ENCODE measurements at places on chromosomes 4 and X. TPM values are rescaled to one million over a fixed set of nuclear protein-coding genes. Genes with fewer than 3 reads are reported as not detected.

DNA sequence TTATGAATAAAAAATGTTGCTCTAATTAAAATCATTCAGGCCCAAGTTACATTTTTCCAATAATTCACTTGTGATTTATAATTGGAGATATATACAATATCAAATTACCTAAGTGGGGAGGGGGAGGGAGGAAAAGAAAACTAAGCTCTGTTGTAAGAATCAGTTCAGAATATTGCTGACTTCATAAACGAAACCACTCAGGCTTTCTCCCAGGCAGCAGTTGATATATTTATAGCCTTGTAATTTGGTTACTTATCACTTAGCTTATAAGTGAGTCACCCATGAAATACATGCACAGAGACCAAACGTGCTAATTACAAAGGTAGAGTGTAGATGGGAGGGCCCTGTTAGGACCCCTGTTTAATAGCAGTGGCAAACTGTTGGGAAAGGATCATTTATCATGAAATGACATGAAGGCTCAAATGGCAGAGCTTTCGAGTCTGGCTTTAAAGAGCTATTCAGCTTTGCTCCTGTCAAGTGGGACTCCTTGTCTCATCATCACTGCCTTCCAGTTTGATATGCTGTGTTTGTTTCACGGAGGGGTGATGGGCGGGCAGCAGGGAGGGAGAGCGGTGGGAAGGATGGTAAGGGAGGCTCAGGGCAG is 105.6 kb upstream of the PGRMC2 start:
- no peak for DNase-seq

Gene L1CAM
- 0.30 TPM for total RNA-seq

DNA sequence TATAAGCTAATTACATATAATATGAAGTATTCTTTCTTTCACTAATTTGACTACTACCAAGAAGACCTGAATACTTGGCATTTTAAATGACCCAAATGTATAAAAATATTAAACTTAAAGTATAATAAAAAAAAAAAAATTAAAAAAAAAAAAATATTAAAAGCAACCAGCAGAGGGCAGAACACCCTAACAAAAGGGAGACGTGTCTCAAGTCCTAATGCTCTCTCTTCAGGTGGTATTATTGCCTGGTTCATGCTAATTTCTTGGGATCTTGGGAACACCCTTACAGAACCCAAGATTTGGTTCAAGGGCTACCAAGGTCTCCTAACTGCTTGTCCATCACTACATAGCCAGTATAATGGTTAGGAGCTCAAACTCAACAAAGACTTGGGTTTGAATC is 754.8 kb downstream of the RAB28 start:
- no peak for DNase-seq

Gene TLR1
- total RNA-seq, result 0.07 TPM

Gene PCDH7
- total RNA-seq, result not detected

DNA sequence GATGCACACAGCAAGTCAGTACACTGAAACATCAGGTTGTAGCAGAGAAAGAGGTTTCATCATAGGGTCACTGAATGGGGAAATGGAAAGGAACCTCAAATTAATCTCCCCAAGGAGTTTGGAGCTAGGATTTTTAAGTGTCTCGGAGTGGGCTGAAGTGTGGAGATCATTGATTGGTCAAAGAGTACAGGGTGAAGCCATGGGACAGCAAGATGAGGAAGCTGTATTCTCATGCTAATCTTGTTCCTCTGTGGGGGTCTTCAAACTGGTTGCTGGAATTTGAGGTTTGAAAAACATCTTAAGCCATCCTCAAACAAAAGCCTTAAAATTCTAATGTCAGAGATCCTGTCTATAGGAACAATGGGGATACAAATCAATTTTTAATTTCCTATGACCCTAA is 78.8 kb upstream of the TEX13A start:
- DNase-seq, result no peak

DNA sequence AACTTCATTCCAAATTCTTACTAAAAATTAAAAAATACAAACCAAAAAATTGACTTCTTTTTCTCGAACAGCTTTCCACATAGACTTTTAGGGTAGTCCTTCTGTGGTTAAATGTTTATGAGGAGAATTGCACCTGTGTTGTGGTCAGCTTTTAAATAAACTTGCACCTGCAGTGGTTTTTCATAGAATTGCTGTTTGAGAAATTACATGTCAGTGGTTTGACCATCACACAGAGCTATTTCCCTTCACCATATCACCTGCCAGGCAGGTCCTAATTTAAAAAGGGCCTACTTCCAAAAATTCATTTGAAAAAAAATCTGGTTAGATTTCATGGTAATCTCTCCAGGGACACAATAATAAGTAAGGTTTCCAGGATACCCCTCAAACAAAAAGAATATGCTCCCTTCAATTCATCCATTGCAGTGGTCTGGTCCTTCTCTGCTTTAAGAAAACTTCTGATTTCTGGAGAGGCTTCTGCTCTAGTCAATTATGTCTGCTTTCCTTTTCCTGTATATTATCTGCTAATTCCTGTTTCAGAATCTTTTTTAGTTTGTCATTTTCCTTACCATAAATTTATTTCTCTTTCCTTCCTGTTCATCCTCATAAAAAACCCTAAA is 9.8 kb upstream of the UTP3 start:
- DNase-seq, result no peak

DNA sequence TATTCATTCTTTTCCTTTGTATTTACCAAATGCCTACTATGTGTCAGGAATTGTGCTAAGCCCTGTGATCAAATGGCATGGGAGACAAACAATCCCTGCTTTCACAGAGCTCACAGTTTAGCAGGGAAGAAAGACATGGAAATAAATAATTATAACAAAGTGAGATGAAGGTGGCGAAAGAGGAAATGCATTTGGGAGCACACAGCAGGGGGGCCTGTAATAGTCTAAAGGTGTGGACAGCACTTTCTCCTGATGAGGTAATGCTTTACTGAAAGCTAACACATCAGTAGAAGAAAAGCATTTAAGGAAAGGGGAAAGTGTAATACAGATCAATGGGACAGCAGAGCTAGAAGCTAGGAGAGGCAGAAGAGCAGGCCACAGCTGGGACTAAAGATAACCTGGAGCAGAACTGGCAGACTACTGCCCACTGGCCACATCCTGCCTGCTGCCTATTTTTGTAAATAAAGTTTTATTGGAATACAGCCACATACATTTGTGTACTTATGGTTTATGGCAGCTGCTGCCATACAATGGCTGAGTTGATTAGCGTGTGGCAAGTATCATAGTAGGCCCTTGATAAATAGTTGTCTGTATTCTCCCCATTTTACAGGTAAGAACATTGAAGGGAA is 67.1 kb upstream of the TAPT1 start:
- no peak for DNase-seq

- DNase-seq, result no peak
Measured at GRCh38 chr4:76059750-76060149, 14.8 kb upstream of the ART3 start.

Gene UCHL1
- 296 TPM for total RNA-seq

DNA sequence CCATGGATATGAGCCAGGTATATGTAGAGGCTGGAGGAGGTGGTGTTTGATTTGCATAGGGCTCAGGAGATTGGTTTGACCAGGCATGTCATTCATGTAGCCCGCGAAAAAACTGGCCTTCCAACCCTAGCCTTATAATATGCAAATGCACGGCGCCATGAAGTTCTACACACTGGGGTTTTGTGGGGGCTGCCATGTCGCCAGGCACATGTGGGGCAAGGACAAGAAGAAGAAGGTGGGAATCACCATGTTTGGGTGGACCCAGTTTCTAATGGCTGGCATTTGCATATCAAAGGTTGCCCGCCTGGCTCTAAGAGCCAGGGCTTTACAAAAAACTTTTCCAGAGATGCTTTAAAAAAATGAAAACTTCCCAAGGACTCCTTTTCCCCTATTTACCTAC is 1251.0 kb downstream of the PCDH18 start:
- DNase-seq, result no peak

Gene GAGE12F
- total RNA-seq, result not detected

Gene ATP1B4
- total RNA-seq, result not detected

DNA sequence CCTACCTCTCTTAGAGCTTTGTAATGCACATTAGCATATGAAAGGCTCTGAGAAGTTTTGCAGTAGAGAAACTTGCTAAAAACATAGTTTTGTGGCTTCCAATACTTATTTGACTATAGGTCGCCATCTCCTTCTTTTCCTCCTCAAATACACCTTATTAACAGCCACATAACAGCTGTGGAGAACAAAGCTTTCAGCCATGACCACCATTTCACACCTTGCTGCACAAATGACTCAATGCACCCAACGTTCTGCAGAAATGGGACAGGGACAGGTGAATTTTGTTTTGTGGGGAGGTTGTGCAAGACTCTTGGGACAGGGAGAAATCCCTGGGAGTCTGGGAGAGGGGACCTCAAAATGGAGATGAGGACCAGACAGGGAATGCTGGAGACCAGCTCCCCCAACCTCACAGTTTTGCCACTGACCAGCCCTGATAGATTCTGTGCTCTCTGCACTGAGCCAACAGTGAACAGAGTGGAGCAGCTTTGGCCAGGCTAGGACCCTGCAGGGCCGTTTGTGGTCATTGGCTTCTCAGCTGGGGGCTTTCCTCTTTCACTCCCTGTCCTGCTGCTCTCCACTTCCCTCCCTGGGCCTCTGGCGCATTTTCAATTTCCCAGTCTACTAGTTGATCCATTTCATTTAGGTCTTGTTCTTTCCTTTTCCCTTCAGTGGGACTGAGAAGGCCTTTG is 16.6 kb downstream of the FRMPD3 start:
- no peak for DNase-seq

GRCh38 chr4:958696-959337 is 14.6 kb downstream of the DGKQ start:
- no peak for DNase-seq

- peak; percentile 83 for DNase-seq
Measured at GRCh38 chr4:37008199-37008598, 236.3 kb upstream of the NWD2 start.

DNA sequence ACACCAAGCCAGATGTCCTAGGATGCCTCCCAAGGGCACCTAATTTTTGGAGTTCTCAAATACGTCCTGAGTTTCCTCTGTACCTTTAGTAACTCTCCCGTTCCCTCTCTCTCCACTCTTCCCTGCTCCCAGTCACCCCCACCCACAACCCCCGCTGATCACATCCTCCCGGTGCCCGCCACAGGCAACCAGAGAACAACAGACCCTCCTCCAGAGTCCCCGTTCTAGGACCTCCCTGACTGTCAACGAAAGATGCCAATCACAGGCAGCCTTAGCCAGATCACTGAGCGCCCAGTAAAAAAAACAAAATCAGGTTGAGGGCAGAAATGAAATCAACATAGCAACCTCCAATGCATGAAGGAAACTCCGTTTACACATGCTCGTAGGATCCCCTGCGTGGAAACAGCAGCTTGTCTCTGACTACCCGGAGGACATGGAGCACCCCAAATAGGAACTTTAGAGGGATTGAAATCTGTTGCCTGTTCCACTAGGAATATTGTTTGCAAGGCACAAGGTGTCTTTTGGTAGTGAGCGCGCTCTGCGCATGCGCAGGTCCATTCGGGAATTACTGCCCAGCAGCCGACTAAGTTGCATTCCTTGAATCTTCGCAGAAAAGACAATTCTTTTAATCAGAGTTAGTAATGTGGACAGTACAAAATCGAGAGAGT is at the start of gene GABRB1:
TSS of gene GABRB1 (plus strand) at position 557 of the 668 bp plus-strand sequence.
- DNase-seq, result peak; percentile 14

Gene F9
- total RNA-seq, result not detected

GRCh38 chr4:31768756-31769155 is 1048.6 kb downstream of the PCDH7 start:
- DNase-seq, result no peak

DNA sequence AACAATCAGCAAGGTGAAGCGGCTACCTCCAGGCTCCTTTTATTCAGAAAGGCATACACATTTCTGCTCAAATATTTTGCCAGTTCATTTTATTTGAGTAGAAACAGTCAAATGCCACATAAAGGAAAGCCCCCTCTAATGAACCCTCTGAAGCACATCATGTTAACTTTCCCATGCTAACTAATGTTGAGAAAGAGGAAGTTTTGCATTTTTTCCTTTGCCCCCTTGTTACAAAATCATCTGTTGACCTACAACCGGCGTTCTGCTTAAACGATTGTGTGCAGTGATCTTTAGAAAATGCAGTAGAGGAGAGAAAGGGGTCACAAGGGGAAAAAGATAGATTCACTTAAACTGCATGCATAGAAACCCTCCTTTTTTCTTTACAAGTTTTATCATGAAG is 25.2 kb upstream of the ATXN3L start:
- no peak for DNase-seq

GRCh38 chrX:20718592-20719380 is 452.1 kb upstream of the RPS6KA3 start:
- no peak for DNase-seq

DNA sequence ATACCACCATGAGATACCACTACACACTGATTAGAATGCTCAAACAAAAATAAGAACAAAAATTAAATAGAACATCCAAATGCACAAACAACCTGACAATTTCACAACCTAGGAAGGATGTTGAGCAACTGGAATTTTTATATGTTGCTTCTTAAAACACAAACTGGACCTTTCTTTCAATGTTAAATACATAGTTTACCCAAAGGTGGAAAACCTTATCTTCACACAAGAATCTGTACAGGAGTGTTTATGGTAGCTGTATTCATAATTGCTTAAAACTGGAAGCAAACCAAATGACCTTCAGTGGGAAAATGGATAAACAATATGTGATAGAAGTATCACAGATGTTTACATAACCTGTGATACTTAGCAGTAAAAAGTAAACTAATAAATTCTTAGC is 573.8 kb downstream of the MAGEB5 start:
- DNase-seq, result no peak

- no peak for DNase-seq
Measured at GRCh38 chr4:150234246-150234645, 156.0 kb downstream of the DCLK2 start.

DNA sequence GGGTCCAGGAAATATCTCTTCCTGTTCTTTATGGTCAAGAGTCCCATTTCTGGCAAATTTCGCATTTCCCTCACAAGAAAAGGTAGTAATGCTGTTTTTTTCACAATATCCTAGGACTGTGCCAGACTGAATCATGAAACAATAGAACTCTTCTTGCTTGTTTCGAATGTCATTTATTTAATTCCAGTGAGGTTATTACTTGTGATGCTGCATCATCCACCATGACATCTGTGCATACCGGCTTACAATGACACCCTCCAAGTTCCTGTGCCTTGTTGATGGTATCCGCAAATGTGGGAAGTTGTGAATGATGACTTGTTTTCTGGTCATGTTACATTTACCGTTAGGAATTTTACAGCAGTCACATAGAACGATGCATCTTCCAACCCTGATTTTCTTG is 42.9 kb upstream of the SPRY1 start:
- DNase-seq, result no peak

GRCh38 chr4:39613093-39613656 is 25.5 kb downstream of the SMIM14 start:
- no peak for DNase-seq

Gene EMCN
- not detected for total RNA-seq

Gene DKK2
- total RNA-seq, result not detected

GRCh38 chr4:175350246-175350645 is 432.1 kb downstream of the ADAM29 start:
- no peak for DNase-seq

Data from MG63 (cell line).